ENCODE measurements at places on chromosomes 3 and 15.

DNA sequence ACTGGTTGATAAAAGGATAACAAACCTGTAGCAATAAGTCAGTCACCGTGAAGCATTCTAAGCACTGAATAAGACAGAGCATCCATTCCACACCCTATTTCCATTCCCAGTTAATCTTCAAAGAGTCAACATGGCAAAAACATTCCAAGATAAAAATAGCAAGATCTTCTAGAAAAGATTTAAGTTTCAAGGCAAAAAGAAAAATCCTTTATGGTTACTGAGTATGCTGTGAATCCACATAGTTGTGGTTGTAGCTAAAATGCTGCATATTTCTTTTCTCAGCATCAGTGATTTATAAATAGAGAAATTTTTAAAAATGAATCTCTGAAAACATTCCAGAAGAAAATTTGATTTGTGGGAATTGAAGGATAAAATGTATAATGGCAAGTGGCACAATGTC, 21.1 kb downstream of the GAP43 start:
- DNase-seq = no peak

- DNase-seq = no peak
Observed at GRCh38 chr3:4011166-4011565, 211.9 kb downstream of the LRRN1 start.

GRCh38 chr3:157092230-157092629, 67.7 kb downstream of the CCNL1 start:
- DNase-seq = no peak

DNA sequence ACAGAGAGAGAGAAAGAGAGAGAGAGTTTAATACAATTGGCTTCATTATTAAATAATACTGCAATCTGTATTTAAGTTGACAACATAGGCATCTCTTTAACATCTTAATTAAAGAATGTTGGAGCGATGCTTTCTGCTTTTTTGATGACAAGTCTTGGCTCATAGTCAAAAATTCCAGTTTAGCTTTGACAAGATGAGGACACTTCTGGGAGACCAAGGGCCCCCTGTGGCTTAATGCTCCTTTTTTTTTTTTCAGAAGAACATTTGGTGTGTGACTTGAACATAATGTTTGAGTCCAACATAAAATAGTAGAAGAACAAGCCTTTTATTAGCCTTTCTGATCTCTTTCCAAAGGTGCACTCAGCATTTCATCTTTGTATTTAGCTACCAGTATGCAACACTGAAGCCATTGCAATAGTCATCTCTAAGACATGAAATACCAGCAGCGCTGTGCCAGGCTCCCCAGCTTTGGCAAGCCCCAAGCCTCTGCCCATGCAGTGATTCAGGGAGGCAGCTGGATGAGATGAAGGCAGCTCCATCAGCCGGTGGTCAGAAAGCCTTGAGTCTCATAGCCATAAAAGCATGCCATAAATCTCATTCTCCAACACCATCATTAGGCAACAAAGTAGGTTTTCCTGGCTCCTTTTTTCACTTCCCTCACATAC, 349.4 kb upstream of the SEMA6D start:
- no peak for DNase-seq

DNA sequence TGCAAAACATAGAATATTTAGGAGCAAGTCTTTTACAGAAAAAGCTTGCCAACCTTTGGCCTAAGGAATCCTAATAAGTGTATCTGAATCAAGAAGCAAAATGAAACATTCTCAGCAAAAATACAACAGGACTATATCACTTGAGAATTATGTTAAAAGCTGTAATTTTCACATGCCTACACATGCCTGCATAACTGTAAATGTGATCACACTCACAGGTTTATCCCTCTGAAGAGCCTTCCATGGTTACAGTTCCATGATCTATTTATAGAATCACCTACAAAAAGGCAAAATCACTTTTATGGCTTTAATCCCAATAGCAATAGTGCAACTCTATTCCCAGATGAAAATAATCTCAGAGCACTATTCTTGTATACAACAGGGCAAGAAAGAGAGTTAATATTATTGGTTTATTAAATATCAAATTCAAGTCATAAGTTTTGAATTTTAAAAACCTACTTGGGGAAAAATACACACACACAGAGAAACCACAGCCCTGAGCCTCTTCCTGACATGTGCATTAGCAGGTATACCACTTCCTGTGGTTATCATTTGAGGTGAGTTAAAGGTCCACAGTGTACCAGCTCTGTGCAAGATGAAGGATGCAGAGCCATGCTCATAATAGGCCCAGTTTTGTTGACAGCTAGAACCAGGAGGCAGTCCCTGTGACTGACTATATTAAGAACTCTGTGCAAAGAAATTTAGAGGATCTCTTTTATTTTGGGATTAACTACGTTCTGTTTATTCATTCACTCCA, 252.5 kb upstream of the TGFBR2 start:
- no peak for DNase-seq

DNA sequence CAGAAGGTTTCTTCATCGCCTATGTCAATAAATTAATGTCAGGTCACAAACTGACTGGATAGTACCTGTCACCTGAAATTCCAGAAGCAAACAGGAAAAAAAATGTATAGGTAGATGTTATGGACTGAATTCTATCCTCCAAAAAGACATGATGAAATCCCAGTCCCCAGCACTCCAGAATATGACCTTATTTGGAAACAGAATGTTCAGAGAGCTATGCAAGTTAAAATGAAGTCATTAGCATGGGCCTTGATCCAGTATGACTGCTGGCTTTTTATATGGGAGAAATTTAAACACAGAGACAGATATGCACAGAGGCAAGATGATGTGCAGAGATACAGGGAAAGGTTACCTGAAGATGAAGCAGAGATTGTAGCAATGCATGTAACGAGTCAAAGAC, 953.4 kb downstream of the ZPLD1 start:
- DNase-seq = no peak

DNA sequence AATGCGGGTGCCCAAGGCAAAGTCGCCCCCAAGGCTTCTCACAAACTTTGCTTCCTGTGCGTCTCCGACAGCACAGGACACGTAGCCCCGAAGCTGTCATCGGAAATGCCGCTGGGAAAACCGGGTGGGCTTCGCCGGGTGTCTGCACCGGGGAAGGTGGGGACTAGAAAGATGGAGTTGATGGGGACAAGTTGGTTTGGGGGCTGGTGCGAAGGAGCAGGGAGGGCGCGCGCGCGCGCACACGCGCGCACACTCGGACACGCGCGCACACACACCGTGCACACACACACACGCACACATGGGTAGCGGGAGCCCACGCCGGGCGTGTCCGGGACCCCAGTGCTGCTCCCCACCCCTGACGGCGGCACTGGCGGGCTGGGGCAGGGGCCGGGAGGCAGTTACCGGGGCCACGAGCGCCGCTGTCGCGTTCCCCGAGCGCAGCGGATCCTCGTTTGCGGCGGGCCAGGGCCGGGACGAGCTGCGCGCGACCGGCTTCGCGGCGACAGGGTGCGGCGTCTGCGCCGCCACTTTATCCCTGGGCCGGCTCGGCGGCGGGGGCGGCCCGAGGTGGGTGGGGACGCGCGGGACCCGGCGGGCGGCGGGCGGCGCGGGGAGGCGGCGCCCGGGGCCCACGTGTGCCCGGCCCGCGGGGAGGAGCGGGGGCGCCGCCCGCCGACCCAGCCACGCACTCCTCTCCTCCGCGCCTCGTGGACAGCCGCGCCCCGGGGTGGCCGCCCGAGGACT, 539 bp upstream of the MGLL start:
- DNase-seq = no peak

DNA sequence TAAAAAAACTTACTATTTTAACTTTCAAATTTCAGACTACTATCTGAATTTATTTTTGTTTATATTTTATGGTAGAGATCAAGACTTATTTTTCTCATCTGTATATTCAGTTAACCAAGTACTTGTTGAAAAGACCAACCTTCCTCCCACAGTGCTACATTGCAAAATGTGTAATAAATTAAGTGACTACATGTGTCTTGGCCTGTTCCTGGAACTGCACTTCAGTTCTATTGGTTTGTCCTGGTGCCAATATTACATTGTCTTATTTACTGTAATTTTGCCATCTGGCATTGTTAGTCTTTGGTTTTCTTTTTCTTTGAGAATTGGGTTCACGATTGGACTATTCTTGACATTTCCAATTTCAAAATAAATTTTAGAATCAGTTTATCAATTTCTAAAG, 138.4 kb upstream of the KCNMB2 start:
- DNase-seq = no peak

- DNase-seq = no peak
Observed at GRCh38 chr15:42984493-42985034, 64.0 kb upstream of the TTBK2 start.

DNA sequence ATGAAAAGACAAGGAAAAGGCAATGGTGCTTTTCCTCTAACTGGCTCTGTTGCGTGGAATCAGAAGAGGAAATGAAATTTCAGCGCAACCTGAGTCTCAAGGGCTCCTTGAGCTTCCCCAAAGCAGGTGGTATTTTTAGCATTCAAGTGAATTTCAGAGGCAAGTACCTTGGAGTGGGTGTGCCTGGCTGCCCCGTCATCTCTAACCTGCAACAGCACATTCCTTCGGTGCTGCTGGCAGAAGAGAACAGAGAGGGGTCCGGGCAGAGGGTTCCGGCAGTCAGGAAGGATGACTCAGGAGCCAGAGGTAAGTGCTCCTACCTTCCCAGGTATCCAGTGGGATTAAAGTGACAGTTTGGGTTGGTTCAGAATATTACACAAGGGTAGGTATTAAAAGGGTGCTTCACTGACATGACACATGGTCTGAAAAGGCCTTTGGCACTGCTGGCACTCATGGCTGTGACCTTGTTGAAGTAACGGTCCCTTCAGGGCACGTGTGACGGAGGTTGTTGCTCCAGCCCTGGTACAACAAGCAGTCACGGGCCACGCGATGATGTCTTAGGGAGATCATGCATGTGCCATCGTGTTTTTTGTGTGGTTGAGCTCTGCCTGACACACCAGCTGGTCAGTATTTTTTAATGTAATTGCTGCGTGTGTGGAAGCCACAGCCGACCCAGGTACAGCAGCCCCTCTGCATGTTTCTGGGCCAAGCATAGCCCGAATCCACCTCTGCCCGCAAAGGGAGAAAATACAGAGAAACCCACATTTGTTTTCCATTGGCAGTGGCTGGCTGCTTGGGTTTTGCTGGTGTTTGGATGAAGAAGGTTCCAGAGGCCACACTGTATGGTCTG, 75.7 kb downstream of the LRRK1 start:
- no peak for DNase-seq

- DNase-seq = no peak
Observed at GRCh38 chr3:133880287-133880686, 15.4 kb downstream of the RAB6B start.

DNA sequence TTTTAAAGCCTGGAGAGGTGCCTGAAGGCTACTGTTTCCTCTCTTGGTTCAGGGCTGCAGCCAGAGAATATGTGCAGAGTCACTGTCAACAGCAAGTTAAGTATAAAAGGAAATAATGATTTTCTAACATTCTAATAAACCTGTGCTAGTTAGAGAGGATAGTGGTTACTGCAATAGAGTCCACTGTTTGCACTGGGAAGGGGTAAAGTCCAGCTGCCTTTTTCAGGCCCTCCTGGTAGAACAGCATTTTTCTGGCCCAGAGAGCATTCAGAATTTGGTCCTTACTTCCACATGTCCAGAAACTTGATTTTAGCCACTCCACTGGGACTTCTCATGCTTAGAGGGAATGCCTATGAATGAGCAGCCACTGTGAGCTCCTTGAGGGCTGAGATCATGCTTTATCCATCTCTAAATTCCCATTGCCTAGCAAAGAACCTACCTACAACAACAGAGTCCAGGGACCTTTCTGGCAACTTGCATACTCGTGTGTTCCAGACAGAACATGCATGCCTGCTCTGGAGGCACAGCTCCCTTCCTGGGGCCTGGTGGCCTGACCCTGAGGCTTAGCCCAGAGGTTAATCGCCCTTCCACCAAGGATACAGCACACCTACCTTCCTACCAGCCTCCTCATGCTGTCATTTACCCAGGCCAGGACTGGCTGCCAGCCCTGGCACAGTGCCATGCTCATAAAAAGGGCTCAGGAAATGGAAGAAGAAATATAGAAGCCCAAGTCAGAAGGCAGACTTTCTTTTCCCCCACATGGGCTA, 50.3 kb upstream of the ATP13A3 start:
- DNase-seq = peak; percentile 71

DNA sequence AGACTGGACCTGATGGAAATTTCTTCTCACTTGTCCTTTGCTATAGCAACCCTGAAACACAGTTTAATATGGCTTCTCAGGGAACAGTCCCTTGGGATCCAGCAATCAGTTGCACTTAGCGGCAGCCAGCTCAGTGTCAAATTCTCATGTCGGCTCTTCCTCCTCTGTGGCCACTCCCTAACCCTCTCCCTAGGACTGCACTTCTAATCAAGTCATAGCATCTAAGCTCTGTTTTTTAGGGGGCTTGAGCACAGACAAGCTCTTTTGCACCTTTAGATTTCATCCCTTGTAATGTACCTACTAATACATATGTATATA, 250.5 kb upstream of the TLE3 start:
- DNase-seq = no peak

DNA sequence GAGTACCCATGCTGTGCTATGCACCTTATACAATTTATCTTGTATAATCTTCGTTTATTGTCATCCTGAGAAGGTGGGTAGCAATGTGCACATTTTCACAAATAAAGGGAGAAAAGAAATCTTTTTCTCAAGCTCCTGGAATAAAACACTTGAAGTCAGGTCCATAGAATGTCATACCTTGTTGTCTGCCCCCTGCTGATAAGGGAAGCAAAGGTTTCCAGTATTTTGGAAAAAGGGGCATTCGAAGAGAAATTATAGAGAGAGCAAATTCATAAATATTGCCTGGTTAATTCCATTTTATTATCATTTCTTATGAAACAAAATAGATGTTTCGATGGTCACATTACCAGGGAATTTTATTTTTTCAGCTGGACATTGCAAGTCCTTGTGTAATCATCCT, 277.8 kb downstream of the RAP2B start:
- no peak for DNase-seq

DNA sequence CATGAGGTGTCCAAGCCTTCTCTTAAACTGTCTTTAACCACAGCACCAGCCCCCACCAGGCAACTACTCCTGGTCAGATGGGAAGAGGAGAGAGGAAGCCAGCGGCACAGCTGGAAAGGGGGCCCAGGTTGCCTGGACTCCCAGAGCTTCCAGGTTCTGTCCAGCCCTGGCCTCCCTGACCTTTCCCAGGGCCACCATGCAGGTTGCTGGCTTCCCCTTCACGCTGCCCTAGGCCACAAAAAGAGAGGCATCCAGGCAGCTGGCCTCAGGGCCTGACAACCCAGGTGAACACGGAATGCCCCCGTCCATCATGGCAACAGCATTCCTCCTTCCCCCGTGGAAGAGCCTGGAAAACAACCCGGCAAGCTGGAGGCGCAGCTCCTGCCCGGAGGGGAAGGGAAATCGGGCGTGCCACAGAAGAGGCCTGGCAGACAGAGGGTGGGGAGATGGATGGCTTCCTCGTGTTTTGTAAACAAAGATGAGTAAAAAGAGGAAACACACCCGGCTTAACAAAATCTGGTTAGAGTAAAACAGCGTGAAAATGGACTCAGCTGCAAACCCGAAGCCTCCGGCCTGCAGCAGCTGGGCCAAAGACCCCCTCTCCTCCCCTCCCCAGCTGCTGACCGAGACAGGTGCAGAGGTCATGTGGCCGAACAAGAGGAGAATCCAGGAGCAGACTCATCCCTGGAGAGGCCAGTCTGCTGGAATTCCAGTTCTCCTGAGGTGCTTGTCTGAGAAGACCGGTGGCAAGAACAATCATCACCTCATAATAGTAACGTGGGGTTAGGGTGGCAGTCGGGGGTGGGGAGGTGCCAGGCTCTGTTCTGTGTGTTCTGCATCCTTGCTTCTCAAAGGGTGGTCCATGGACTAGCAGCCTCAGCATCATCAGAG, 15.5 kb downstream of the BMF start:
- DNase-seq = no peak

GRCh38 chr3:21942328-21942727, 191.3 kb upstream of the ZNF385D start:
- DNase-seq = peak; percentile 29
